Liver (tissue), 10 donors: ENCODE measurements at places on chromosomes 3 and 15.
A peak's percentile ranks its signal among the peaks of the same experiment; 100 is the strongest.

DNA sequence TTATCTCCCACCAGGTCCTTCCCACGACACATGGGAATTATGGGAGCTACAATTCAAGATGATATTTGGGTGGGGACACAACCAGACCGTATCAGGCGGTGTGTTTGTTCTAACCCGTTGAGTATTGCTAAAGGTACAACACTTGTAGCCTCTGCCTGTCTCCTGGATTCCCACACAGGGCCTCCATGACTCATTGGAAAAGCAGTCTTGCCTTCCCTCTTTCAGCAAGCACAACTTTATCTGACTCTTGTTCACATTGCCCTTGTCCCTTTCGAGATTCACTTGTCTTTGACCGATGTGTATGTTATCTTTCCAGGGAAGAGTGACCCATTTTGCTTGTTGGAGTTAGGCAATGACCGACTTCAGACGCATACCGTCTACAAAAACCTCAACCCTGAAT lies 152.3 kb downstream of the MCTP2 start:
- H3K4me1 ChIP-seq: no peaks in the 10 kb centered on the region
- no peak for DNase-seq
- no peaks in the 10 kb centered on the region for H3K27me3 ChIP-seq
- no peak overlapping the region for H3K27ac ChIP-seq
- H3K36me3 ChIP-seq: no peaks in the 10 kb centered on the region
- H3K4me3 ChIP-seq: no peak overlapping the region

- no peaks in the 10 kb centered on the region for H3K4me1 ChIP-seq
- no peaks in the 10 kb centered on the region for H3K27me3 ChIP-seq
- no peaks in the 10 kb centered on the region for H3K36me3 ChIP-seq
- no peak overlapping the region for H3K4me3 ChIP-seq
- H3K27ac ChIP-seq: no peak overlapping the region
Measured at GRCh38 chr15:78628227-78628626, 7.4 kb upstream of the CHRNA3 start.

DNA sequence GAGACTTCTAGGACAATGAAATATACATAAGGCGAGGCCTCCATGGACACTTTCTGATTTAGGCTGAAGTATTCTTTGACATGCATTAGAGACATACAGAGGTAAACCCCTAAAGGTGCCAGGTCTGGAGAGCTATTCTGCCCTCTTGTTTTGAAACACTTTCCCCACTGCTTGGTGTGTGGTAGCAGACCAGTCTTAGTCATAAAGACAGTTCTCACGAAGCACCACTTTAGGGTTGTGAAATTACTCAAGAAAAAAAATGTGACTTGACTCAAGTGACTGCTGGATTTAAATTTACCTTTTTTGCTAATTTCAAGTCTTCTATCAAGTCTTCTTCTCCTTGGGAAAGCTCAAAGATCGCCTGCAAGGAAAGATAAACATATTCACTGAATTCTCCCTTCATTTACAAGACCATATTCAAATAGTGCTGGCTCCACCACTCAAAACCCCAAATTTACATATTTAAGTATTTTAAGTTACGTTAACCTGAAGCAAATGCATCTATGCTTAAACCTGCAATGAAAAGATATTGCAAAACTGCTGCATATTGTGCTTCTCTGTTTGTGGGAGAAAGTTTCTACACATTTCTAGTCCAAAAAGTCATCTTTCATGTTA lies 48.4 kb downstream of the ARHGEF3 start:
- H3K27ac ChIP-seq: no peak overlapping the region
- no peak for DNase-seq
- H3K4me3 ChIP-seq: no peak overlapping the region
- H3K36me3 ChIP-seq: peaks cover 4% of the 10 kb centered on the region
- peaks cover 2% of the 10 kb centered on the region for H3K4me1 ChIP-seq
- H3K27me3 ChIP-seq: no peaks in the 10 kb centered on the region

DNA sequence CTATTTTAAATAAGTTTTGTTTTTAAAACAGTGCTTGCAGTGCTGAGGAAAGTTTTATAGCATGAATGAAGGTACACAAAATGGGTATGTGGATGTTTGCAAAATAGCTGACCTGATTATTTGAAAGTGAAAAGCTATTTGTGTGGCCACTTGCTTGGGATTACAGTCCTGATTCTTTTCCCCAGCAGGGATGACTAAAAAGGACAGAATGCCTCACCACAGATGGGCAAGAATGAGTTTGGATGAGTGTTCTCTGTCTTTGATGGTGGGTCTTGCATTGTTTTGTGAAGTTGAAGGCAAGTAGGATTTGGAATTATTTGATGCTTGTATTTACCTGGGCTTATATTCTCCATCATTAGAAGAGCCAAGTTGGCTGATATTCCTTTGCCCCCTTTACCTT lies 48.8 kb upstream of the MEIS2 start:
- no peak overlapping the region for H3K4me3 ChIP-seq
- no peaks in the 10 kb centered on the region for H3K4me1 ChIP-seq
- DNase-seq: no peak
- no peaks in the 10 kb centered on the region for H3K27me3 ChIP-seq
- H3K36me3 ChIP-seq: no peaks in the 10 kb centered on the region
- H3K27ac ChIP-seq: no peak overlapping the region

DNA sequence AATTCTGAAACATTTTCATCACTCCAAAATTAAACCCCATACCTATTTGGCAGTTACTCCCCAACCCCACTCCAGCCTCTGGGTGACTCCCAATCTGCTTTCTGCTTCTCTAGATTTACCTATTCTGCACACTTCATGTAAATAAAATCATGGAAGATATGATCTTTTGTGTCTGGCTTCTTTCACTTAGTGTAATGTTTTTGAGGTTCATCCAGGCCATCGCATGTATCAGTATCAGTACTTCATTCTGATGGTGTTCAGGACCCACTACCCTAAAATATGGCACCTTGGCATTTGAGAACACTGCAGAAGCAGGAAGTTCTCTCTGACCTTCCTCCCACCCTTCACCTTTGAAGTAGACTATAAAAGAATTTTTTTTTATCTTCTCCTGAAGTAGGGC lies 78.7 kb upstream of the SLC25A26 start:
- H3K4me1 ChIP-seq: no peaks in the 10 kb centered on the region
- H3K27me3 ChIP-seq: no peaks in the 10 kb centered on the region
- no peaks in the 10 kb centered on the region for H3K36me3 ChIP-seq
- H3K27ac ChIP-seq: no peak overlapping the region
- DNase-seq: no peak
- H3K4me3 ChIP-seq: no peak overlapping the region

DNA sequence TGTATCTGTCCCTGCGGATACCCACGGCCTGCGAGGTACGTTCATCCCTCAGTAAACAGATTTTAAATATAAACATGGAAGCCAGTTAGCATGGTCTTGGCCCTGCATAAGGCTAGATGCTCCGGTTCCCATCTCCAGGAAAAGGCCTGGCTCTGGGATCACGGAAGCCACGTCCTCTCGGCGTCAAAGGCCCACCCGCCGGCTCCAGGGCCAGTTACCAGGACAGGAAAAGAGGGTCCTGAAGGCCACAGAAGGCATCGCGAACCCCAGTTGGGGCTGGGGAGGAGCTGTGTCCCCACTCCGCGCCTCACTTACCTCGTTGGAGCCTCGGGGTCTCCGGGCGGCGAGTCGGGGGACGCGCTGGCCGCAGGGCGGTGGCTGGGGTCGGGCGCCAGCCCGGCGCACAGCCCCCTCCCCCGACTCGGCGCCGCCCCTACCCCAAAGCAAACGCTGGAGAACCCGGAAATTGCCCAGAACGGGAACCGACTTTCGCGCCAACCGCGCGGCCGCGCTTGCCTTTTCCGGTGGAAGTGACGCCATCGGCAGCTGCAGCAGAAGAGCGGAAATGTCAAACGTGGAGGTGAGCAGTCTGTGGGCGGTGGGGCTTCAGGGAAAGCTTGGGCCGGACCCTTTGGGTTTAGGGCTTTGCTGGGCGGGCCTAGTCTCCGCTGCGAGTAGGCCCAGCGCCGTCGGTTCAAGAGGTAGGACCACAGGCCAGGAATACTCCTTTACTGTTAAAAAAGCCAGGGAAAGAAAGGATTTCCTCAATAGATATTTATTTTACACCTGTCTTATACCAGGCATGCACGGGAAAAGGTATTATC lies at the start of gene TOPBP1:
Gene TOPBP1, minus strand, starts transcription at position 488 of the 824 bp plus-strand sequence. CDS start 814 bp downstream, outside the sequence.
- no peaks in the 10 kb centered on the region for H3K27me3 ChIP-seq
- peaks cover 1% of the 10 kb centered on the region for H3K36me3 ChIP-seq
- H3K4me1 ChIP-seq: peaks cover 3% of the 10 kb centered on the region
- peak; percentile 80 for DNase-seq
- H3K27ac ChIP-seq: peak within 1 kb of the TSS; percentile 66

DNA sequence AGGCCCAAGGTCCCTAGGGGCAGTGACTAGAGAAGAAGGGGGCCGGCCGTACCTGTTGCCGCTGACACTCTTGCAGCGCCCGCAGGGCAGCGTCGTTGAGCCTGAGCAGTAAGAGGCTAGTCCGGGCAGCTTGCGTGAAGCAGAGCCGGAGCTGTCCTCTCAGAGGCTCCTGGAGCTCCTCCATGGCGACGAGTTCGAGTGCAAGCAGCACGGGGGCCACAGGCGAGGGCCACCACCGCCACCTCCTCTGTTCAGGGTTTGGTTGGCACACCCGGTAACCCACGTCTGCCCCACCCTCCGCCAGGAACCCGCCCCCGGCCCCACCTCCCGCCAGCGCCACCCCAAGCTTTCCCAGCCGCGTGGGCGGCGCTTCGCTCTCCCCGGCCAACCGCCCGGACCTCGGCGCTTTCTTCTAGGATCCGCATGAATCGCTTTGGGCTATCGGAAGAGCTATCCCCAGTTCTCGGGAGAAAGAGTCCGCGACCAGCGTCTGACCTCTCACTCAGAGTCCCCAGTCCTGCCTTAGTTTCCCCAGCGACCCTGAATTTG lies at the start of gene ELL3:
Gene ELL3, minus strand, starts transcription at position 249 of the 549 bp plus-strand sequence. Its CDS starts 65 bp downstream, at position 184.
- H3K36me3 ChIP-seq: peaks cover 22% of the 10 kb centered on the region
- no peaks in the 10 kb centered on the region for H3K27me3 ChIP-seq
- H3K4me1 ChIP-seq: peaks cover 20% of the 10 kb centered on the region
- peak within 1 kb of the TSS; percentile 88 for H3K27ac ChIP-seq
- DNase-seq: peak; percentile 88
- peak within 1 kb of the TSS; percentile 91 for H3K4me3 ChIP-seq

DNA sequence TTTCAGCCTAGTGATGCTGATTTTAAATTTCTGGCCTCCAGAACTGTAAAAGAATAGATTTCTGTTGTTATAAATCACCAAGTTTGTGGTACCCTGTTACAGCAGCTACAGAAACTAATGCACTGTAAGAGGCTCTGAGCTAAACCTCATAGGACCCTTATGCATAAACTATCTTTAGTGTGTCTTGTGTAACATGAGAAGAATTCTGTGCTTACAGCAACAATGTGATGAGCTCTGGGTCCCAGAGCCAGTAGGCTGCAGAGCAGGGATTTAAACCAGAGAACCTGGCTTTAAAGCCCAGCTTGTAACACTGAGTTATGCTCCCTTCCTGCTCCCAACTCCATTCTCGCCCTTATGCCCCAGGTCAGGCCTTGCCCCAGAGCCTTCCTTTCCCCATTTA lies 113.1 kb downstream of the THSD4 start:
- no peaks in the 10 kb centered on the region for H3K27me3 ChIP-seq
- H3K27ac ChIP-seq: no peak overlapping the region
- no peak overlapping the region for H3K4me3 ChIP-seq
- peaks cover 4% of the 10 kb centered on the region for H3K36me3 ChIP-seq
- DNase-seq: no peak

- no peaks in the 10 kb centered on the region for H3K36me3 ChIP-seq
- DNase-seq: no peak
- no peaks in the 10 kb centered on the region for H3K4me1 ChIP-seq
- H3K27me3 ChIP-seq: no peaks in the 10 kb centered on the region
- H3K4me3 ChIP-seq: no peak overlapping the region
Measured at GRCh38 chr15:57323806-57324589, 52.3 kb upstream of the CGNL1 start.

GRCh38 chr3:41638381-41638780 lies 323.5 kb downstream of the ULK4 start:
- DNase-seq: no peak
- no peaks in the 10 kb centered on the region for H3K36me3 ChIP-seq
- no peaks in the 10 kb centered on the region for H3K4me1 ChIP-seq
- no peak overlapping the region for H3K4me3 ChIP-seq

- H3K4me3 ChIP-seq: no peak overlapping the region
- H3K27me3 ChIP-seq: no peaks in the 10 kb centered on the region
- H3K36me3 ChIP-seq: no peaks in the 10 kb centered on the region
- no peak overlapping the region for H3K27ac ChIP-seq
Measured at GRCh38 chr15:95994418-95994817, 336.1 kb upstream of the NR2F2 start.

- no peak overlapping the region for H3K4me3 ChIP-seq
- no peaks in the 10 kb centered on the region for H3K27me3 ChIP-seq
- no peak overlapping the region for H3K27ac ChIP-seq
- H3K36me3 ChIP-seq: no peaks in the 10 kb centered on the region
Measured at GRCh38 chr15:62549345-62549970, 384.4 kb upstream of the C2CD4B start.

GRCh38 chr15:87626860-87627259 lies 629.7 kb downstream of the NTRK3 start:
- H3K4me3 ChIP-seq: no peak overlapping the region
- no peaks in the 10 kb centered on the region for H3K36me3 ChIP-seq
- no peaks in the 10 kb centered on the region for H3K27me3 ChIP-seq
- H3K4me1 ChIP-seq: no peaks in the 10 kb centered on the region

GRCh38 chr3:66150977-66151376 lies 69.8 kb upstream of the SLC25A26 start:
- no peaks in the 10 kb centered on the region for H3K4me1 ChIP-seq
- no peaks in the 10 kb centered on the region for H3K27me3 ChIP-seq
- no peaks in the 10 kb centered on the region for H3K36me3 ChIP-seq
- DNase-seq: no peak
- H3K27ac ChIP-seq: no peak overlapping the region
- H3K4me3 ChIP-seq: no peak overlapping the region

DNA sequence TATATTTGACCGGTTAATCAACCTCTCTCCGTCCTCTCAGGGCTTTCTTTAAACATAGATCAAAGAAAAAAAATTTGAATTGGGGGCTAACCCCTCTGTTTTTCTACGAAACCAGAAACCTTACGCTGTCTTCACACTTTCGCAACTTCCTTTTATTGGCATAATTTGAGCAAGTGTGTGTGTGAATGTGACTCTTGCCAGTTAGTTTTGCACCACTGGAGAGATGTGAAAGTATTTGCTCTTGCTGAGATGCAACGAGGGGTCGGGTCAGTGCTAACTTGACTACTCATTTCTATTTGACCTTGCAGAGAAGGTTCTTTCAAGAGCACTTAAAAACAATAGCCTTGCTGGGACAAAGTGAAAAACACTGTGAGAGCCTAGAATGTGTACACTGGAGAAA lies 81.2 kb downstream of the FAM43A start:
- peaks cover 7% of the 10 kb centered on the region for H3K4me1 ChIP-seq
- H3K4me3 ChIP-seq: no peak overlapping the region
- H3K36me3 ChIP-seq: no peaks in the 10 kb centered on the region
- no peak overlapping the region for H3K27ac ChIP-seq
- no peaks in the 10 kb centered on the region for H3K27me3 ChIP-seq
